Fibroblast of villous mesenchyme (primary cell): ENCODE measurements at places on chromosomes 5 and 9. TPM values are rescaled to one million over a fixed set of nuclear protein-coding genes. Genes with fewer than 3 reads are reported as not detected.

Gene SIGMAR1
- 71.7 and 76.7 TPM in 2 replicates for total RNA-seq

Gene OBP2A
- not detected in 2 replicates for total RNA-seq

Gene NEUROG1
- not detected in 2 replicates for total RNA-seq

Gene ITGA1
- total RNA-seq = 104 and 154 TPM in 2 replicates

Gene PRLR
- 0.97 and 3.5 TPM in 2 replicates for total RNA-seq

Gene SLCO6A1
- total RNA-seq = under 0.01 and 0.32 TPM in 2 replicates

Gene EQTN
- not detected in 2 replicates for total RNA-seq

Gene IGIP
- 6.4 and 7.8 TPM in 2 replicates for total RNA-seq

Gene ANXA2R
- 2.9 and 3.9 TPM in 2 replicates for total RNA-seq

Gene ABO
- not detected in 2 replicates for total RNA-seq

Gene SPATA31C1
- not detected in 2 replicates for total RNA-seq

Gene RNF180
- 5.5 and 5.6 TPM in 2 replicates for total RNA-seq

Gene GMCL2
- total RNA-seq = not detected in 2 replicates

Gene SOHLH1
- not detected in 2 replicates for total RNA-seq

Gene LHX3
- total RNA-seq = not detected in 2 replicates

Gene NR6A1
- total RNA-seq = under 0.01 and 0.32 TPM in 2 replicates
